Left colon (tissue), 2 donors: ENCODE measurements at places on chromosomes 6 and 20.

DNA sequence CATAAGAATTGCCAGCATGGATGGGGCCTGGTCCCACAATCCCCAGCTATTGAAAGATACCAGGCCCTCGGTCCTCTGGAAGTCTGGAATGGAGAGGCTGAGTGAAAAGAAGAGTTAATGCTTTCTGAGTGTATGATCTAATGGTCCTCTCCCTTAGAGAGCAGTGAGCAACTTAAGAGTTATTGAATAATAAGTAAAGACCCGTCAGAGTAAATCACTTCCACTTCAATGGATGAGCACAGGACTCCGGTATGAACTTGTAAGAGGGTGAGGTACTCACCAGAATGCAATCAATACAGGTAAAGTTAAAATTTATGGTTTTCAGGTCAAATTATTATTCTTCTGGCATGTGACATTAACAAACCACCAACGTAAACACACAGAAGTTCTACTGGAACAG lies 39.9 kb downstream of the FAXC start:
- DNase-seq = no peak

DNA sequence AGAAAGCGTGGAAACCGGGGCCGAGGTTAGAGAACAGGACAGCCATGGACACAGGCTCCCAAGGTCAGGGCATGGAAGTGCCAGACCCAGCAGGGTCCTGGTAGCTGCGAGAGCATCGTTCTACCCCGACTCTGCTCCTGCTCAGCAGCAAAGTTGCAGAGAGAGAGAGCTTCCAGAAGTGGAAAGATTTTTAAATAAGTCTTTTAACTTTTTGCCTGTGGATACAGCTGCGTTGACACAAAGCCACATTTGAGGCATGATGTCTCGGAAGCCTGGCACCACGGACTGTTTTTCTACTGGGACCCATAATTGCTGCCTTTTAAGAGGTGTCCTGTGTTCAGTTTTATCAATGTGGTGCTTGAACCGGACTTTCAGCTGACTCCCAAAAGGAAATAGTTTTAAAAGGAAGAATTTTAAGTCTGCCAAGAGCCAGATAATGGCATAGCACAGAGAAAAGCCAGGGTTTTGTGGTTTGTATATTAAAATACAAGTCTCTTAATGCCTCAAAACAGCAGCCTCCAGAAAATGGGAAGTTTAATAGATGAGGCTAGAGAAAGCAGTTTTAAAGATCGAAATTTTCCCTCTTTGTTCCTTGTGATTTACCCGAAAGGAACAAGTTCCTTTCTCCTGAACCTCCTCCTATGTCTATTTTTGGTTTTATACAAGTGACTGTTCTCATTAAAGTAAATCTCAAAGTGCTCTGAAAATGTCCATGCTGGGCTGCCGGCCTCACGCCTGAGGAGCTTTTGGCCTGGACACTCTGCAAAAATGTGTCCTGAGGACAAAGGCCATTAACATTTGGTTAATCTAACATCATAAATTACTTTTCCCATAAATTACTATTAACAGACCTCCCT lies 91.5 kb downstream of the RIN2 start:
- no peak for DNase-seq

- DNase-seq = no peak
Observed at GRCh38 chr6:31575335-31575901, at the start of gene TNF. TNF (plus strand) TSS chr6:31575565; CDS start chr6:31575742, 177 bp downstream.

- DNase-seq = peak; percentile 85
Observed at GRCh38 chr20:52191132-52191915, at the start of gene ZFP64. ZFP64 (minus strand) TSS chr20:52191779; CDS start chr20:52191636, 143 bp downstream.

- DNase-seq = no peak
Observed at GRCh38 chr6:4672772-4673171, 103.4 kb upstream of the CDYL start.

GRCh38 chr6:65416621-65417020 lies 290.4 kb downstream of the EYS start:
- no peak for DNase-seq

GRCh38 chr6:138953451-138953850 lies 34.6 kb downstream of the REPS1 start:
- no peak for DNase-seq

DNA sequence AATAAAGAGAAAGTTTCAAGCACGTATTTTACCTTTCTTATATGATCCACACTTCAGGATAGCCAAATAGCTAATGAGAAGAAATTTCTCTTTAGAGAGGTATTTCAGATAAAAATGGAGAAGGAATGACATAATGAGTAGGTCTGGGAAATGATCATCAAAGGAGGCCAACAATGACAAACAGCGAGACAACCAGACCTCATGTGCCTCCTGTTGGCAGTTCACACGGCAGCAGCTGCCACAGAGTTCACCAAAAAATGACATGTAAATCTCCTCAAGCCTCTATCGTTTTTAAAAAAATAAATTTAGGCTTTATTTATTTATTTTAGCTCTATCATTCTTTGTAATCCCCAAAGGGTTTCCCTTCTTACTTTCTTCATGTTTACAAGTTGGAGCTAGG lies 47.7 kb downstream of the SLC2A12 start:
- no peak for DNase-seq

DNA sequence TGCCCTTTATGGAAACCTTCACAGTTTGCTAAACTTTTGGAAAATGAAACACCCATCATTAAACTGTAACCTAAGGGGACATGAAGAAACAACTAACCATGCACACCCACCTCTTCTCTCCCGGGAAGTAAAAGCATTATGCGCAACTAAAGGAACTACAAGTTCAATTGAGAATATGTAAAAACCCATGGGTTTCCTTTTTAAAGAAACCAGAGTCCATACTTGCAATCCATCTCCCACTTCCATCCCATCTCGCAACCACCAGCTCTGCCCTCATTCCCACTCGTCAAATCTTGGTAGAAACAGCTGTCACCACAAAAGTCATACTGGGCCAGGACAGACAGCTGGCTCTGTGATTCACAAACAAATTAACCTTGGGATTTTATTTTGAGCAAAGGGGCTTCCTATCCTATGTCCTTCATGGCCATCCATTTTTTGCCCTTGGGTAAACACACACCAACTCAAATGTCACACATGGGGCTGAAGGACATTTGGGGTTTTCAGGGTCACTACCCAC lies 81.5 kb downstream of the HAO1 start:
- no peak for DNase-seq

DNA sequence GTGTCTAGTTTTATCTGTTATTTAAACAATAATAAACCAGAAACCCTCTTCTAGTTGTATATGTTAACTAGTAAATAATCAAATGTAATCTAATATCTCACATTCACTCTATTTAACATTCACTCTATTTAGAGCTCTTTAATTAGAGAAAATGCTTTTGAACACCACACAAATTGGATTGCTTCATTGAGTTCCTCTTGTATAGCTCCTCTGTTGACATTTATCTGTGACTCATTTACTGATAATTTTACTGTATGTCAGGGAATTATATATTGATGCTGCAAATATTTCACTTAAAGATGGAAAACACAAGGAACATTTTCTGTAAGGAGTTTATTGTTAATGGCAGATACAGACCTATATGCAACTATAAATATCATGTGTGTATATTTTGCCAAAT lies 594.6 kb downstream of the COL12A1 start:
- no peak for DNase-seq

GRCh38 chr6:5142131-5142530 lies 57.0 kb downstream of the PPP1R3G start:
- no peak for DNase-seq

GRCh38 chr6:21908161-21908848 lies 314.8 kb downstream of the SOX4 start:
- DNase-seq = no peak

DNA sequence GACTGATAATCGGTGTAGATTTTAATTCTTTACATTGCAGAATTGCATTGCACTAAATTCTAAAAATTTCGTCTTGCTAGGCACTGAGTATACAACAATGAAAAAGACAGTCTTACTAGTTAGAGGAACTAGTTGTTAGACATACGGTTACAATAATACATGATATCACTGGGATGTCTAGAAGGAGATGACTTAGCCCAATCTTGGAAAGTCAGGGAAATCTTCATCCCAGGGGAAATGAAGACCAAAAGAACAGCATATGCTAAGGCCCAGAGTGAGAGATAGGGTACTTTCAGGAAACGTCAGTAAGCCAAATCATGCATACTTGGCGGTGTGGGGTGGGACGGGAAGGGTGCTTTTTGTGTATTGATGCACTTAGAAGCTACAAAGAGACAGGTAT lies 901 bp downstream of the CEP57L1 start:
- DNase-seq = no peak

GRCh38 chr6:164099269-164099865 lies 684.8 kb downstream of the QKI start:
- no peak for DNase-seq

- DNase-seq = no peak
Observed at GRCh38 chr20:62475027-62475771, 596 bp downstream of the GATA5 start.

GRCh38 chr20:57205606-57206219 lies 60.7 kb downstream of the BMP7 start:
- DNase-seq = no peak

DNA sequence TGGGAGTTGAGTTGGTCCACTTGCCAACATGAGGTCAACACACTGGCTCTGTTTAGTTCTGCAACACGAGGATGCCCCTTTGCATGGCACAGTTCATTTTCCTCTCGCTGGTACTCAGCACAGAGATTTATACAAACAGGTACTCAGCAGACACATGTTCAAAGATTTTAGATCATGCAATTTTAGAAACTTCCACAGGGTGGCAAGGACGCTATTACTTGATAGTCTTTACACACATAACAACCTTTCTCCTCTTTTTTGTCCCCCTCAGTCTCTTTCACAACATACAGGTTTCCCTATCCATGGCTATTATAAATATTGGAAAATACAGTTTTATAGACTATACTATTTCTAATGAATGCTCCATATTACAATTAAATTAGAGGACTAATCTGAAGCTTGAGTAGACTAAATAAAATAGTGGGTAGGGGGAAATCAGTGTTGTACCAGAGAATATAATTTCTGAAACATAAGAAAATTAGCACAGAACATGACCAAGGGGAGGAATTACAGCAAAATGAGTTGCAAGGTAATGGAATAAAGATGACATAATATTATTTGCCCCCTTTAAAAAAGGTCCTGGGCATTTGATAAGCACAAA lies 331.8 kb upstream of the BTBD3 start:
- DNase-seq = no peak

DNA sequence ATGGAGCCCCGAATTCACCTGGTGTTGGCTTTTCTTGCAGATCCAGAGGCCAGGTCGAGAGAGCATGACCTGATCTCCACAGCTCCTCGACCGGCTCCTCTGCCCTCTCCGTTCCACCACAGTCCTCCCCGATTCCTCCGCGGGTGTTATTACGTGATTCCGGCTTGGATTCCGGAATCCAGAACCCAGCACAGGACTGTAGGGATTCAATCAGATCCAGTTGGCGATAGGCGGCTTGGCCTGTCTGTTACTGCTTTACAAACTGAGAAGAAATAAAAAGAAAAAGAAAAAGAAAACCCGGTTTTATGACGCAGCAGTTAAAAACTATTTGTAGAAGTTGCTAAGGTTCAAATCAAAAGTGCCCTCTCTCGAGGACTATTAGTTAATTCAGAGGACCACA lies 222.7 kb downstream of the EYA2 start:
- DNase-seq = no peak

DNA sequence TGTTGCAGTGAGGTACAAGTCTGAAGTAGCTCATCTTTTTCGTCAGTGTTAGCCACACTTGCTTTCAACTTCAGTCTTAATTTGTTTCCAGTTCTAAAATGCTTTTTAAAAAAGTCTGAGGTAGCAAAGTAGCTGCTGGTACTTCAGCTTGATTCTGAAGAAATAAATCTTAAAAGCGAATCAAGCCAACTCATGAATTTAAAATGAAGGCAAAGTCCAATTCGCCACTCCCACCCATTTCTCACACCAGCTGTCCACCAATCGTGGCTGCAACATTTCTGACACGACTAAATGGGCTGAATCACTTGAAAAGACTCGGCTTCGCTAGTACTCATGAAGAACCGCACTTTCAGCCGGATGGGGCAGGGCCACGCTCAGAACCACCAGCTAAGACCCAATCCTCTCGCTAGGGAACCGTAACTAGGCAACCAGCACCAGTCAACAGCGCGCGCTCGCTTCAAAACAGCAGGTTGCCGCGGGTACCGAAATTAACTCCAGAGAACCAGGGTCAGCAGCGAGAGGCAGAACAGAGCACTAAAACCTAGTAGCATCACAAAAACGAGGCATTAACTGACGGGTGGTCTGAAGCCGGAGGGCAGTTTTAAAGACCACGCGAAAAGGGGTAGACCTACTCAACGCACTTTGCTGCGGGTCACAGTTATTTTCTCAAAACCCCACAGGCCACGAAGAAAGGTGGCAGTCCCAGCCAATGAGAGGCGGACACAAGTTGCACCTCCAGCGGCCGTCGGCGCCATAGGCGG lies 900 bp downstream of the BCLAF1 start:
- peak; percentile 76 for DNase-seq
